Non-pigmented ciliary epithelial cell (primary cell): ENCODE measurements at places on chromosomes 2 and 18.

GRCh38 chr2:66432801-66433694 is 1.9 kb upstream of the MEIS1 start:
- DNase-seq, result peak; percentile 93

DNA sequence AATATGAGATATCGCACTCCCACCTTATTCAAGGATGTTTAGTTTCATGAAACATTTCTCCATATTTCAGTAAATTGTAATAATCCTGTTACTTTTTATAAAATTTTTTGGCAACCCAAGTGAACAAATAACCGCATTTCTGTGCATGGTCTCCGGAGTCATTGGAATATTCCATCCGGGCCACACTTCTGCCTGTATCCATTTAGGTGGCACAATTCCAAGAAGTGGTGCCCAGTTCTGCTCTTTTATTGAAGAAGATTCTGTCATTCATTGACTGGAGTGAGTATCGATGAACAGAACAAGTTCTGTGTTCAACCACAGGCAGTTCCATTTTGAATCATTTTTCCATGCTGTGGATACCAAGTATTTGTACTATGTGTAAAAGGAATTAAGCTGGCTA is 26.6 kb upstream of the ICOS start:
- DNase-seq, result no peak

GRCh38 chr2:195051401-195051800 is 605.6 kb upstream of the SLC39A10 start:
- DNase-seq, result no peak

DNA sequence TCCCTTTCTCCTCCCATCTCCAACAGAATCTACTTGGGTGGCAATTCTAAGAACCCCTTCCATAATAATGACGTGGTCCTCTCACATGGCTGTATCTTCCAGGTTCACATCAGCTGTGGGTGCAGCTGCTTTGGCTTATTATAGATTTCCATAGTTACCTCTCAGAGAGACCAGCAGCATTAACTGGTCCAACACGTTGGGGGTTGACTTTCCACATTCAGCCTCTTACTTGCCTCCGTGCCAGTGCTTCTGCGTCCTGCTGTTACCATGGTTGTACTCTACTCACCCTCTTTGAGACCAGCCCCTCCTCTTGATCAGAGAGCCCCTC is 570.7 kb downstream of the PLCL1 start:
- DNase-seq, result no peak

DNA sequence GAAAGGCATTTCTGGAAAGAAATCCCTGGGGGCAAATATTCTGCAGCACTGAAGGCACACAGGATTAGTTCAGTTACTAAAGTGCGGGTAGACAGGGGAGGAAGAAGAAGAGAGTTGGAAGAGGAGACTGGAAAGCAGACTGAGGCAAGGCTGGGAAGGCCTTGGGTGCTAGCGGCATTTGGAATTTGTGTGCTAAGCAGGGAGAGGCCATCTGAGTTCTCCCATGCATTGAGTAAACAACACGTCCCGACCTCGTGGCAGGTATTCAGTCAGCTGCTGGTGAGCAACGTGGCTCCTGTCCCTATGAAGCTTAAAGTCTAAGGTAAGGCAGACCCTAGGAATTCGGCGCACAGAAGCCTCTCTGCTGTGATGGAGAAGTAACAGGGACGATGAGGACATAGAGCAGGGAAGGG is 30.7 kb downstream of the ATP8B1 start:
- no peak for DNase-seq

- no peak for DNase-seq
Observed at GRCh38 chr2:98828793-98829371, 98.0 kb upstream of the MGAT4A start.

DNA sequence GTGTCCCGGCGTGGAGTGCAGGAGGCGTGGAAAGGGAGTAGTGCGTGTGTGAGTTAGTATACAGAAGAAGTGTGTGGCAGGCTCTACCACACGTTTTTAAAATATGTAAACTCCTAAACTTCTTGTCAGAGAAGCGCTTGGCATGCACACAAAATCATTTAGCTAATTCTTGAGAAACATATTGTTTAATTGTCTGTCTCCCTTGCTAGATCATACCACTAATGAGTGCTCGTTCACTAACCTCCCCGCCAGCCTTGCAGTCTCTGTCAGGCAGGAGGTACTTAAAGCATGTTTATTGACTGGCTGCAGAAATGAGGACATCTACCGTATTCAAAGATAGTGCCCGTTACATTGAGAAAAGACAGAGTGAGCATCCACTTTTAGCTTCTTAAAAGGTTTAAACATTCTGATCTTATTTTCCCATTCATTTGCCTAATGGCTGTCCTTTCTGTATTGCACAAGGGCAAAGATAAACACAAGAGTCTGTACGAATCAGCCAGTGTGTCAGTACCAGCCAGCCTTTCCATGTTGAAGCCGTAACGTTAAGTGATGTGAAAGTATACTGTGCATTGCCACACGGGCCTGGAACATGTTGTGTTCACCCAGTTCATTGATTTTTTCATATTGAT is 41.4 kb downstream of the TRAPPC12 start:
- no peak for DNase-seq

DNA sequence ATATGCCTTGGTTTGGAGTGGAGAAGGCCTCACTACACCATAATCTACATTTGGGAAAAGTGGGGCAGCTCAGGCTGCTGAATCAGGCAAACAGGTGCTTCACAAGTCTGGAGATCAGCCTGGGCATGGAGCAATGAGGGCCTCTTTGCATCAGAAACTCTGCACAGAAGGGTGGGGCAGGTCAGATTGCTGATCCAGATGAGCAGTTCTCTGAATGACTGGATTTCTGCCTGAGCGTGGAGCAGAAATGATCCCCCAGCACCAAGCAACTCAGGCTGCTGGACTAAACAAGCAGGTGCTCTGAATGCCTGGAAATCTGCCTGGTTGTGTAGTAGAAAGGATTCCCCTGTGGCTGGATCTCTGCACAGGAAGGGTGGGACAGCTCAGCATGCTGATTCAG is 605.3 kb upstream of the ZNF804A start:
- no peak for DNase-seq

GRCh38 chr2:96960153-96960961 is 26.0 kb downstream of the FAM178B start:
- peak; percentile 30 for DNase-seq

DNA sequence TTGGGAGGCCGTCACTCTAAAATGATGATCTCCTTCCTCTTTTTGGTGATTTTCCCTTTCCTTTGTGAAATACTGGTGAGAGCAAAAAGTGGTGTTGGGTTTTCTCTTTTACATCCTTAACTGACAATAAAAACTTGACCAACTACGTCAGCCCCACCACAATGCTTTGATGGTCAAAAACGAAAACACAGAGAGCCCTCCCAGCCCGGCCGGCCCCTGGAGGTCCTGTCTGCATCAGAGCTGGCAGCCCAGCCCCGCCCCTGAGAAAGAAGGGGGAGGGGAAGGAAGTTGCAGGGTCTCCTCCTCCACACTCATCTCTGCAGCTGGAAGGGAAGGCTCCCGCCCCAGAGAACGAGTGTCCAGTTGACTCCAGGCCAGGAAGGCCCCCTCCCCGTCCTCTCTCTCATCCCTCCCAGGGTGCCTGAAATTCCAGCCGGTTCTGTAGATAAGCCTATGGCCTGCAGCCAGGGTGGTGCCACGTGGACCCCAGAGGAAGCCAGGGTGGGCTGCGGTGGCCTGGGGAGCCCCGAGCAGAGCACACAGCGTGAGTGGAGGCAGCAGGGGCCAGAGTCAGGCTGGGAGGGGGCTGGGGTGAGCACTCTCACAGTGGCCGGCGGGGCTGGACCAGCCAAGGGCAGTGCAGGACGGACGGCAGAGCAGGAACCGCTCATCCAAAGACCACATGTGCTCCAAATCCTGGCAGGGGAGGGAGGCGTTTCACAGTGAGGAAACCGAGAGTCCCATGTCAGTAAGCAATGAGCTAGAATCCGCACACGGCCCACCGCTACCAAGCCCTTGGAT is 19.8 kb downstream of the BIN1 start:
- DNase-seq, result peak; percentile 40

DNA sequence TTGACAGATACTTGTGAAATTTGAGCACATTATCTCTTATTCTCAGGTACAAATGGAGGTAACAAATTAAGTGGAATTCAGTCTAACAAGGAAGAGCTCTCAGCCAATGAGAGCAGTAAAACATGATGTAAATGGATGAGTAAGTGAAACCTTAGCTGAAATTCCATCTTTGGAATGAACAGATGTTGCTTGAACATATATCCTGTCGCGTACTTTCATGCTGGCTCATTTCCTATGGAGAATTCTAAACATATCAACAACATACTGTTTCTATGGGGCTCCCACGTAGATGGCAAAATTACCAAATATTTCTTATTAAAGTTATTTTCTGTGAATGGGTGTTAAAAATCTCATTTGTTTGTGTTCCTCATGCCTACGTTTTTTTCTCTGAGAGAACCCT is 256.3 kb upstream of the LINC00305 start:
- DNase-seq, result peak; percentile 17

- no peak for DNase-seq
Observed at GRCh38 chr18:79817607-79817998, 19.9 kb downstream of the KCNG2 start.

- DNase-seq, result no peak
Observed at GRCh38 chr2:68717305-68717661, 17.3 kb upstream of the ARHGAP25 start.

GRCh38 chr2:48983551-48983950 is 170.8 kb downstream of the FSHR start:
- no peak for DNase-seq

GRCh38 chr18:46174342-46175041 is 70.3 kb downstream of the HAUS1 start:
- DNase-seq, result no peak

- no peak for DNase-seq
Observed at GRCh38 chr18:10213526-10213925, 240.9 kb upstream of the APCDD1 start.

DNA sequence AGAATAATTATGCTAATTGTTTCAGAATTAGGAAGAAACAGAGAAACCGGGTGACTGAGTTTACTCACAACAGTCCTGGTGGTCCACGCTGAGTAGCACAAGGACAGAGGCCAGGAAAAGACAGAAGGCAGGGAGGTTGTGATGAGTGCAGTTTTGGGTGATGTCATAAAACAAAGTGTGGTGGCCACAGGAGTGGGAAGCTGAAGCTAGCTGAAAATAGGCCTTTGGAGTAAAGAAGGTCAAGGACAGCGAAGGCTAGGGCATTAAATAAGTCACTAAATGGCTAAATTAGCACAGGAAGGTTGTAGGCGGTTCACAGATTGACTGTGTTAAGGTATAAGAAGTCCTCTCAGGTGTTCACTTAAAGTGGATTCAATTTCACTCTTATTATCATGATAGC is 120.9 kb upstream of the TTN start:
- no peak for DNase-seq

DNA sequence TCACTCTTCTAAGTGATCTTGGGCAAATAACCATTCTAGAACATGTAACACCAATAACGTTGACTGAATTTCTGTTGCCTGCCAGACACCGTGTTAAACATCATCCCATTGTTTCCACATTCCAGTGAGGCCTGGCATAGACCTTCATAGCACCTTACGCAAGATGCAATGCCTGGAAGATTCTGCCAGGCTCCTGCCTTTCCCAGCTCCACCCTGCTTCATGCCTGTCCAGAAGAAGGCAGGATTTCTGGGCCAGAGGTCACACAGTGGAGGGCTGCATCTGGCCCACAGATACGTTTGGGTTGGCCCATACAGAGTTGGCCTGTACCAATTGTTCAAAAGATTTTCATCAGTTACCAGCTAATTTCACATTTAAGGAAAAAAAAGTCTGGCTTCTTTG is 46.3 kb downstream of the EN1 start:
- DNase-seq, result no peak

DNA sequence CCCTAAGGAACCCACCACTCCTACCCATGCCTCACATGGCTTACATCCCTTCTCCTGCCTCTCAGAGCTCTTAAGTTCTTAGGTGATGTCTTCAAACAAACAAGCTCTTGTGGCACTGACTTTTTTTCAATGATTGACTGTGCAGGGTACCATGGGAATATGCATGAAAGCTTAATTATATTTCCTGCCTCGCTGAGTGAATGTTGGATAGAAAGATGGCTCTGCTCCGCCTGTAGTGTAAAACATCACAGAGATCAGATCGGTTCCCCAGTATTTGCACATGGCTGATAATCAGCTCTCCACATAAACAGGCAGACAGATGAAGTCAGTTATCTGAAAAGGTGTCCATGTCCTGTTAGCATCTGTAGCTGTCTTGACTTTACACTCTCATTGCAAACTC is 820.8 kb downstream of the TDRD15 start:
- no peak for DNase-seq

GRCh38 chr2:186806591-186806990 is 42.4 kb downstream of the ZSWIM2 start:
- DNase-seq, result no peak

DNA sequence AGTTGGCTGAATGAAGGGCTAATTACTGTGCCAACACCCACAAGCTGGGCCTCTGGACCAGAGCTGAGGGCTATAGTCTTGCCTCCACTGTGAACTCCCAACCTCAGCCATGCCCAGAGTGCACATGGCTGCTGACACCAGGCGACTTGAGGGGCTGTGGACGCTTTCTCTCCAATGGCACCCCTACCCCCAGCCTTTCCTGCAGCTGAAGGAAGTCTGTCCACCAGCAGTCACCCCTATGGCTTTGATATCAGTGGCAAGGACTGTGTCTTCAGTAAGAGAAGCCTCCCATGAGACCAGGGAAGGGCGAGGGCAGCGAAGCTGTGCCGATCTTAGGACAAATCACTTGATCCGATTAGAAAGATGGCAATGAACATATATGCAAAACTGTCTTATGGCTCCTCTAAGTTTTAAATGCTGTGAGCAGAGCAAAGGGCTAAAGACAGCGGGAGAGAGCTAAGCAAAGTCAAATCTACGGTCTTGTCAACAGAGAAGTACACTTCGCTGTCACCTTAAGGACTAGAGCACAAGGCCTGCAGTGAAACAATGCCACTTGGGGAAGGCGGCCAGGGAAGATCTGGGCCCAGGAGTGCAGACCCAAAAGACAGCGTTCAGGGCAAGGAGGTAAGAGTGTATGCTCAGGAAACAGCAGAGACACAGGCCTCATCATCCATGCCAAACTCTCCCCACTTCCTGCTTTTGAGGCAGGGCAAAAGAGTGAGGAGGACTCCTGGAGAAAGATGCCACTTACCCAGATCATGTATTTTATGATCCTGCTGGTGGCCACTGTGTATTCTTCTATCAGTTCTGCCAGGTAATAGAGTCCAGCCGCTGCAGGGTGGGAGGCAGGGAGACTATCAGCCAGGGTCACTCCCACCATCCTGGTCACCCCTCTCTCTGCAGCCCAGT is 1.5 kb downstream of the TEX261 start:
- no peak for DNase-seq

- no peak for DNase-seq
Observed at GRCh38 chr2:118097657-118098056, 9.4 kb downstream of the INSIG2 start.

DNA sequence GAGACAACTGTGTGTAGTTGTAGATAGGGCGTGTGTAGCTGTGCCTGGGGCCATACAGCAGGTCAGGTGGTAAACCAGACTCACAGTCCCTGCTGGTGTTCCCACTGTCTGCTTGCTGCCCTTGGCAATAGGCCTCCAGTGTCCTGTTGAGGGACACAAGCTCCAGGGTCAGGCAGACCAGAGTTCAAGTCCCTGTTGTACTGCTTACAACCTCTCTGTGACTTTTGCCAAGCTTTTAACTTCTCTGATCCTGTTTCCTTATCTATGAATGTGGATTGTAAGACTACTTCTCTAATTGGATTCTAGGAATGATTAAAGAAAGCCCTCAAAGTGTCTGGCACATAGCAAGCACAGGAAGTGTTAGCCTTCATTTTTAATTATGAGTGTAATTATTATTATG is 68.6 kb downstream of the MERTK start:
- no peak for DNase-seq
